ENCODE measurements at places on chromosomes 3 and 15.
A peak's percentile ranks its signal among the peaks of the same experiment; 100 is the strongest.

GRCh38 chr3:127029658-127030507, 47.0 kb downstream of the PLXNA1 start:
- no peak for DNase-seq

DNA sequence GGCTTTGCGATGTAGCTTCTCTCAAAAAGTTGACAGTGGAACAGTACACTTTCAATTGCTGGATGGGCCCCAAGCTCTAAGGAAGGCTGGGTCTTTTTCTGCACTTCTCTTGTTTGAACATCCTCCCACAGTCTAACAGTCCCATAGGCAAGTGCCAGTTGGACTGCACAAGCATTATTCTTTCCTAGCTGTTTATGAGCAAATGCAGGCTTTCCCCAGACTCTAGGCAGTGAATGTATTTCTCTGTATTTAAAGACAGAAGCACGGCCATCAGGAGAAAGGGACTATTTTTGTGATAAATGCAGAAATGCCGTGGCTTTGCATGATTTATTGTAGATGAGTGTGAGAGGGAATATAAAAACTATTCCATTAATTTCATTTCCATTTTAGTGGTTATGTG, 539.3 kb upstream of the LMCD1 start:
- DNase-seq, result no peak

- no peak for DNase-seq
These were observed 172.6 kb upstream of the CHL1 start for GRCh38 chr3:24006-24405.

DNA sequence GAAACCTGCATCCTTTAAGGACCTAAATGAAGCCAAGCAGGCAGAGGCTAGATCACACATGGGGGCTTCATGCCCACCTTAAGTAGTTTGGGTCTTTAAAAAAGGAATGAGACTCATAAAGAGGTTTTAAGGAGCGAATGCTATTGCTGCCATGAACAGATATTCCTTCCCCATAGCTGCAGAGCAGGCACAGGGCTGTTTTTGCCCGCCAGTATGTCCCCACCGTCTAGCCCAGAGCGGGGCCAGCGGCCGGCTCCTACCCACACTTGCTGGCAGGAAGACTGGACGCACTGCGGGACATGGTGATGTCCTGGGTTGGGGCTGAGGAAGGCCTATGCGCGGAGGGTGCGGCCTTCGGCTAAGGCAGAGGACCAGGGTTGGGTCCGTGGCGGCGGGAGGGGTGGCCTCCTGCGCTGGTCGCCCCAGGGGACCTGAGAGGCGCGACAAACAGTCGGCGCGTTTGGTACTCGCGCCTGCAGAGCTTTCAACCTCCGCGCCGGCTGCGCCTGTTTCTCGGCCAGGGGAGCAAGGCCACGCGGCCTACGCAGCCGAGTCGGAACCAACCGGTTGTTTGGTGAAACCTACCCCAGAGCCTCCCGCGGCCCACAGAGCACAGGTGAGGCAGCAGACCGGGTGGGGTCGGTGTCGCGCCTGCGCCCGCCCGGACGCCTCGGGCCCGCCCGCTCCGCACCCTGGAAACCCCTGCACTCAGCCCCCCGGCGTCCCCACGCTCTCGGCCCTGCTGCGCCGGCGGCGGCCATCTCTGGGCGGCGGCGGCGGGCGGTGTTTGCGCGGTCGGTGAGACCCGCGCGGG, at the start of gene FAIM:
TSS of gene FAIM (plus strand) at position 450 of the 814 bp plus-strand sequence. CDS start 10,956 bp downstream, outside the sequence.
- no peak for DNase-seq

GRCh38 chr3:11568503-11569155, 75.1 kb downstream of the VGLL4 start:
- peak; percentile 71 for DNase-seq

GRCh38 chr15:95979286-95979685, 351.2 kb upstream of the NR2F2 start:
- no peak for DNase-seq

DNA sequence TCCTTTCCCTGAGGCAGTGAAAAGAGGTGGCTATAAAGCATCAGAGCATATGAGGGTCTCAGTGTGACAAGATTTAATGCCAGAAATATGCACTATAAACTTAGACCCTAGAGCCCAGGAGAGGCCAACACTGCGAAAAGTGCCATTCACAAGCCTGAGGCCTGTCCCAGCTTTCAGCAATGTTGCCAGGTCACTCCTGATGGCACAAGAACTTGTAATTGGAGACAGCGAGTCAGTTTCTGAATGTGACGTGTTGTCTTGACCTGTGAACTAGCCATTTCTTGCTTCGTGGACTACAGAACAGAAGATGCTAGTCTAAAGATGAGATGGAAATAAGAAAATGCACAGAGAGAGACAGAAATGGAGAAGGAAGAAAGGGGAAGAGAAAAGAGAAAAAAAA, 87.9 kb downstream of the WDR72 start:
- DNase-seq, result no peak

GRCh38 chr3:55647670-55648069, 160.6 kb upstream of the WNT5A start:
- DNase-seq, result no peak

DNA sequence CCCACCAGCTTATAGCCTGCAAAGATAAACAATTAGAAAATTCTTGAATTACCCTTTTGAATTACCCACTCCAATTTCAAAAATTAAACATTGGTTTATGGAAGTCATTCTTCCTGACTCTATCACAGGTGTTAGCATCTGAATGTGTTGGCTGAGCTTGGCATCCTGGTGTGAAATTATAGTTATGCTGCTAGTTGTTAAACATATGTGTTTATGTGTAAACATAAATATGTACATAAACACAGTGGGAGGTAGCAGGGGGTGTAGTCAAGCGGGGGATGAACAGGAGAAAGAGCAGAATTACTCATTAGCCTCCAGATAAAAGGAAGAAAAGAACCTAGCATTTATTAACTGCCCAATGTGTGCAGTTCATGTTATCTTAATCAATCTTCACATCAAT, 530.2 kb downstream of the MCTP2 start:
- DNase-seq, result no peak

GRCh38 chr15:69760890-69761568, 308.4 kb downstream of the RPLP1 start:
- peak; percentile 92 for DNase-seq

GRCh38 chr3:58388550-58389091, 45.0 kb downstream of the PDHB start:
- DNase-seq, result peak; percentile 49

- DNase-seq, result peak; percentile 40
These were observed 147.6 kb downstream of the IL20RB start for GRCh38 chr3:137105277-137105977.

GRCh38 chr3:46946416-46946815, 30.1 kb downstream of the CCDC12 start:
- DNase-seq, result no peak

GRCh38 chr3:64612916-64613526, 74.8 kb downstream of the ADAMTS9 start:
- DNase-seq, result no peak

DNA sequence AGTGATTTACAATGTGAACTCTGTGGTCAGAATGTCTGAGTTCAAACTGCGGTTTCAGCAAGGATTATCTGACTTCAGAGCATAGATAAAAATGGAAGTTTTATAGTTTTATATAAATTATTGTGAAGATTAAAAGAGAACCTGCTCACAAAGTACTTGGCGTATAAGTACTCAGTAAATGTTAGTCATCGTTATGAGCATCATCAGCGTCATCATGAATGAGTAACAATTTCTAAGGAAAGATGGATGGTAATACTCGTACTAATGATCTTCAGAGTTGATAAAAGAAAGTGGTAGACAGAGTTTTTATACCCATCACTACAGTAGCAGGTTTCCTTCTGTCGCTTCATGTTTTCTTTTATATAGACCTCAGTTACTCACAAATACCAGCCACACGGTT, 341.8 kb downstream of the RAP2B start:
- no peak for DNase-seq

GRCh38 chr3:6132684-6133432, 728.1 kb upstream of the GRM7 start:
- DNase-seq, result no peak

DNA sequence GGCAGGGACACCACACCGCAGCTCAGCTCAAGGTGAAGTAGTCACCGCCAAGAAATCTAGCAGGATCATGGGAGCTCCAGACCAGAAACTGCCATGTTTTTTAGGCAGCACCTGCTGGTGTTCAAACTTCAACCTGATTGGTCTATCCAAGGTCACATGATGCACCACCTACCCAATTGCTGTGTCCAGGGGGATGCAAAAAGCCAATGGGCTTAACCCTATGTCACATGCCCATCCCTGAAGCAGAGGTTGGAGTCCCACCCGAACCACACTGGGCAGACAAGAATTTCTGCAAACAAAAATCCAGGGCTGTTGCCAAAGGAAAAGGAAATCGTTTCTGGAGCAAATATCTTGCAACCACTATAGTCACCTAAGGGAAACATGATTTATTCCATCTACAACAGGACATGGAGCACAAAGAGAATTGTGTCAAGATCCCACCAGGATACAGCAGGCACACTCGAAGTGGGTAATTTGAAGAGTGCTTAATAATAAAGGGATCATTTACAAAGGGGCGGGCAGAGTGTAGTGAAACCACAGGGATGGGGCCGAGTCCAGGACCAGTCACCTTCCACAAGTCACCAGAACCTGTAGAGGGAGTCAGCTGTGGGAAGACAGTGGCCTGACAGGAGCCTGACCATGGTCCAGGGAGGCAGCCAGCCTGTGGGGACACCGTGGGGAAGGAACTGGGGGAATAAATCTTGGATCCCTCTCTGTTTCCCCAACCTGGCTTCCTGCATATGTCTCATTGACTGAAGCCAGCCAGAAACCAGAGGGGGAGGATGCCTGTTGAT, 34.2 kb upstream of the TSEN2 start:
- DNase-seq, result no peak

GRCh38 chr15:70023769-70024491, 73.8 kb downstream of the TLE3 start:
- no peak for DNase-seq

GRCh38 chr15:77670558-77671361, 38.0 kb upstream of the LINGO1 start:
- DNase-seq, result no peak

GRCh38 chr3:193055352-193055751, 137.7 kb upstream of the MB21D2 start:
- DNase-seq, result no peak

- DNase-seq, result no peak
These were observed 199.5 kb upstream of the LMCD1 start for GRCh38 chr3:8301977-8302735.

DNA sequence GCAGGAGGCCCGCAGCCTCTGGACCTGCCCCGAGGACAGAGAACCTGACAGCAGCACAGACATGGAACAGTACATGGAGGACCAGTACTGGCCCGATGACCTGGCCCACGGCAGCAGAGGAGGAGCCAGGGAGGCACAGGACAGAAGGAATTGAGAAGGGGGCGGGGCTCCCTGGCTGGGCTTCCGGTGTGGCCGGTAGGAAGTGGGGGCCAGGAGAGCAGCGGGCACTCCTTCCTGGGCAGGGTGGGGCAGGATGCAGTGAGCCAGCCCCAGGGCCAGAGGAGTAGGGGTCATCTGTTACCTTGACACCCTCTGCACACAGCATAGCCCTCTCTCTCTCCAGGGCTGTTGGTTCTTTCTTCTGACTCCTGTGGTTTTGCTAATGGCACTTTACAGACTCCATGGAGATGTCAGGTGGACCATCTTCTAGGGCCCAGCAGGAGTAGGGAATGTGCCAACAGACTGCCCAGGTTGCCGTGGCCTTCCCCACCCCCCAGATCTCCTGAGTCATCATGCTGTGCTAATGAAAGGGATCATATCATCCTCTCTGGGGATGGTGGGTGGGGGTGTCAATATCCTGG, 8.6 kb upstream of the ISG20 start:
- no peak for DNase-seq

GRCh38 chr15:43185157-43186002, at the start of gene CCNDBP1:
TSS of gene CCNDBP1 (plus strand) at chr15:43185403. CDS start at chr15:43185499, 96 bp downstream.
- peak; percentile 69 for DNase-seq

- DNase-seq, result no peak
These were observed 315.8 kb upstream of the CCDC54 start for GRCh38 chr3:107061466-107061865.

GRCh38 chr15:55241891-55242290, 45.1 kb upstream of the RSL24D1 start:
- no peak for DNase-seq

GRCh38 chr3:156615592-156616173, 58.7 kb upstream of the TIPARP start:
- peak; percentile 78 for DNase-seq

GRCh38 chr3:54988302-54988837, 60.5 kb upstream of the LRTM1 start:
- DNase-seq, result no peak

GRCh38 chr15:83012076-83012426, 612 bp upstream of the C15orf40 start:
- no peak for DNase-seq

DNA sequence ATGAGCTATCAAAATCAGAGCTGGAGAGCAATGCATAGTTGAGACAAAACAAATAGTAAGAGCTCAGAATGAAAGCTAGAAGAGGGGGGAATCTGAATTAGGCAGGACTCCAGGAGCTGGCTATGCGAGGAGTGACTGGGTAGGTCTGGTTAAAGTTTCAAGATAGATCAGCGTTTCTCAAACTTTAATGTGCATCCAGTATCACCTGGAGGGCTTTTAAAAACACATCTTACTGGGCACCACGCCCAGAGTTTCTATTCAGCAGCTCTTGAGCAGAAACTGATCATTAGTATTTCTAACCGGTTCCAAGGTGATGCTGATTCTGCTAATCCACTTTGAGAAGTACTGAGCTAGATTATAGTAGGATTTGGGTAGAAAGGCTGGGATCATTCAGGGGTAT, 96.2 kb upstream of the ACP3 start:
- no peak for DNase-seq

DNA sequence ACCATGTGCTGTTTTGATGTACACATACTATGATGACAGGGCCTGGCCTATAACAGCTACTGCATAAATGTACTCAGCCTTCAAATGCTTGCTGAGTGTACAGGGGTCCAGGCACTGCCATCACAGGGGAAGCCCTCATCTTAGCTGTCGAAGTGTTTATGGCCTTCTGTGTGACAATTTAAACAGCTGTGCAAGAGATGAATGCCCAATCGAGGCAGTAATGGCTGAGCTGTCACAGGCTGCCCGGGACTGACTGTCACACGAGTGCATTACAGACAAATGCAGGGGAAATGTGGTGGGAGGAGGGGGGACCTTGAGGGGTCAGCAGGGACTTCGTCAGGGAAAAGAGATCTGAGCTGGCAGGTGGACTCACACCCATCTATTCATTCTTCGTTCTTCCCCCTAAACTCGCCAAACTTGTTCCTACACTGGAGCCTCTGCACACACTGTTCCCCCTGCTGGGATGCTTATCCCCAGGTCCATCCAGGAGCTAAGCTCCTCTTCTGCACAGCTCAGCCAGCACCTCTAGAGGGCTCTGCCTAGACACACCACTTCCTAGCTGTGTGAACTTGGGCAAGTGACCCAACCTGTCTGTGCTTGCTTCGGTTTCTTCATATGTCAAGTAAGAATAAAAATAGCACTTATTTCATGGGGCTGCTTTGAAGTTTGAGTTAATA, 156.2 kb upstream of the IQSEC1 start:
- DNase-seq, result no peak

GRCh38 chr15:63915209-63915872, 81.6 kb upstream of the HERC1 start:
- no peak for DNase-seq
